Left lung (tissue), 14 donors: ENCODE measurements at places on chromosomes 4 and X.

GRCh38 chr4:150032541-150032940 lies 45.7 kb upstream of the DCLK2 start:
- no peak for DNase-seq

- DNase-seq = peak; percentile 58
These were observed 35.4 kb upstream of the SORCS2 start for GRCh38 chr4:7156761-7157488.

DNA sequence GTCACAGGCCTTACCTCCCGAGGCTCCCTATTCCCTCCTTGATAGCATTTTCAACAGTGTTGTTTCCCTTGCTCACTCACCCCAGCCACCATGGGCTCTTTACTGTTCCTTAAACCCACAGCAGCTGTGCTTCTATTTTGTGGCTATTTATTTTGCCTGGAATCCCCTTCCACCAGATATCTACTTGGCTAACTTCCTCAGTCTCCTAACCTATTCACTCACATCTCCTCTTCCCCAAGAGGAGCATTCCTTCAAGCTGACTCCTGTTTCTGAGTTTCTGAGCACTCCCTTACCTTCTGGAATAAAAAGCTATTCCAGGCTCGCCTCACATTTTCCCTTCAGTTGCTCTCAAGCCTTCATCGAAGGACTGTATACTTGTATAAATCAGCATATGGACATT lies 50.5 kb downstream of the CXCL1 start:
- DNase-seq = no peak

DNA sequence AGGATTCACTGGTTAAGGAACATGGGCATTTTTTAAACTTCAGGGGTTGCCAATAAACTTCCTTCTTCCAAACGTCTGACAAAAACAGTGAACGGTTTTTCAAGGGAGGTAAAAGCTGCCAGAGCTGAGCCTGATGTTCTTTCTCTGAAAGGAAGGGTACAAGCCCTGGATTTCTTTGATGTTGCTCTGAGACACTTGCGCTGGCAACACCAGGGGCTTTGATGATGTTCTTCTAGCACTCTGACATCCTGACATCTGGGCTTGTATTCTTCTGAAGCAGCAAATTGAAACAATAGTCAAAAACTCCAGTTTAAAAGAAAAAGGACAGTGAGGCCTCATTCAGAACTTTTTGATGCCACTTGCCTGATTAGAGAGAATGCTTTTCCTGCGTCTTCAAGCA lies 11.8 kb downstream of the FTHL17 start:
- no peak for DNase-seq

GRCh38 chr4:7197910-7198309 lies 5.6 kb downstream of the SORCS2 start:
- no peak for DNase-seq

DNA sequence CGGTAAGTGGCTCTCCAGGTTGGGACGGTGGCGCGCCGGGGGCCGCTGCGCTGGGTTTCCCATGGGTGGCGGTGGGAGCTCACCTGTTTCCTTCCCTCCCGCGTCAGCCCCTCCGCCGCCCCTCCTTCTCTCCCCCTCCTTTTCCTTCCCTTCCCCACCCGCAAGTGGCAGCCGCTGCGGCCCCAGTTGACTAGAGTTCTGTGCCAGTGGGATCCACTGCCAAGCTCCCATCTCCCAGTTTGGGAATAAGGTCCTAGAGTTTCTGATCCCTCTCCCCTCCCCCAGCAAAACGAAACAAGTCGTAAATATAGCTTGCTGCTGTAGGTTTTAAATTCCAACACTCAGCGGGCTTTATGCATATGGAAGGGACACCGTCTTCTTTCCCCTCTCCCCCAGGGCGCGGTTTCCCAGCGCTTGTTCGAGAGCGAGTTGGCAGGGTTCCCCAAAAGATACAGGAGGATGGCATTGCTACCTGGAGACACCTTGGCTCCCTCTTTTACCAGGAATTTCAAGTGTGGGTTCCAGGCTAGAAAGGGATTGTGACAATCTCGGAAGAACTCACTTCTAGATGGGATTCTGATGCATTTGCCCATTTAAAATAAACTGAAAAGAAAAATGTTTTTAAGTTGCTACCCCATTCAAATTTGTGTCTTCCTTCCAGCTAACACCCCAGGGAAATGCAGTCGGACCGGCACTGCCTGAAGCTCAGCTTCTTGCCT lies 1.2 kb downstream of the TLL1 start:
- DNase-seq = peak; percentile 74

DNA sequence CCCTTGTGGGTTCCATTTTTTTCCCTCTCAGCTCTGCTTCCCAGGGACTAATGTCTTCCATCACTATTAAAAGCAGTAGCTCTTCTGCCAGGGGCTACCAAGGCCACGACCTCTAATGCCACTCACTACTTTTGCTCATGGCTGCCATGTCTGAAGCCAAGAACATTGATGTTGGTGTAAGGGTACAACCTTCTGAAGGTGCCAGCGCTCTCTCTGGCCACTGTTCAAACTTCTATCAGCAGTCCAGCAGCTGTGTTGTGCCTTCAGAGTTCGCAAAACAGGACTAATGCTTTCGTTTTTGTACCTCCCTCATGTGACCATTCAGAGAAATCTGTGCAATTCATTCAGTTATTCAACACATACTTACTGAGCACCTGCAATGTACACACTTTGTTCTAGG lies 121.5 kb upstream of the ENPEP start:
- DNase-seq = no peak

DNA sequence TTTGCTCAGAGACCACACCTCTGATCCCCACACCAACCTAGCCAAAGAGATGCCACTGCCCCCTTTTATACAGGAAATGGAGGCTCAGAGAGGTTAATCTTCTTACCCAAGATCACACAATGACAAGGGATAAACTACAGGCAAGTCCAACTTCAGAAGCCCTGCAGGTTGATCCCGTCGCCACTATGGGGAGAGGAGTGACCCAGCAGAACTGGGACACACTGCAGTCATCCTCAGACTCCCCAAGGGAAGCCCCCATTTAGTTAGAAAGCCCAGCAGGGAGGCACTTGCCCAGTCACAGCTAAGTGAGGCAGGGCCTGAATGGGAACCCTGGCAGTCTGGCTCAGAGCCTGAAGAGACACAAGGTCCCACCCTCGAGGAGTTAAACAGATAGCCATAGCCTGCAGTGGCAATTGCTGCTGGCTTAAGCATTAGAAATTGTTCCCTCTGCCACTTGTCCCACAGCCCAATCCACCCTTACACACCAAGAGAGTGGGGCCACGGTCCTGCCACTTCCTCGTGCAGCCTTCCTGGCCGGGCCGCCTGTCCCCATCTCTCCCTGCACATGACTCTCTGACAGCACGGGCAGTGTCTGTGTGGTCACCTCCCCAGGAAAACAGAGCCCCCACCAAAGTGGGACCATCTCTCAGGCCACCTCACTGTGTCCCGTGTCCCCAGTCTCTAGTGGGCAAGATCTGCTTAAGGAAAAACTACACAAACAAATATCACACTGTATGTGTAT lies 2.7 kb downstream of the JAKMIP1 start:
- no peak for DNase-seq

GRCh38 chrX:72461766-72462165 lies 110.9 kb downstream of the HDAC8 start:
- no peak for DNase-seq

DNA sequence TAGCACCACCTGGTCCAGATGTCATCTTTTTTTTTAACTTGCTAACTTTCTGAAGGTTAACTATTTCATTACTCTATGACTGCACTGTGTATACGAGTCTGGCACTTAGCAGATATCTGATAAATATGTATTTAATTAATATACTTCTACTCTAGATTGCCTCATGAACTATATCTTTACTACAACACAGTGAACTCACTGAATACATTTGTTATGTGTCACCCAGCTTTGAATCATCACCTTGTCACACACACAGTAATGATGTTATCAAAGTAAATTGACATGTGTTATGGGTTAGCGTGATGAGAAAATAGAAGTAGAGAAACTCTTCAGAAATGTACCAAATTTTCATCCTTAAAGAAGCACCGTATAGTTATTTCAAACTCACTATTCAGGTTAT lies 419.3 kb upstream of the ADGRL3 start:
- DNase-seq = no peak

DNA sequence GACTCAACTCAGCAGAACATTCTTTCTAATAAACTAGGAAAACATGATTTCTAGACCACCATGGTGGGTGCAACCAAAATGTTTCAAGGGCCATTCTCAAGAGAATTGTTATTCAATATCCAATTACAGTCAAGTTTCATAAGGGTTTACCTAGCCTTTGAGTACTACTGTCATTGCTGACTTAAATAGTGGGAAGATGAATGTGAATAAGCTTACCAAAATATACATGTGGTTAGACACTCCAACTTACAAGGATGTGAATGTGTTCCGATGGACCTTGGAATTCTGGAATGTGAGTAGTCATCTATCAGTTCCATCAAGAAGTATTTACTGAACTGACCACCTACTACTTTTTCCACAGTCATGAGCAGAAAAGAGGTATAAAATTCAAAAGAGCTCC lies 16.9 kb downstream of the SH3RF1 start:
- no peak for DNase-seq

DNA sequence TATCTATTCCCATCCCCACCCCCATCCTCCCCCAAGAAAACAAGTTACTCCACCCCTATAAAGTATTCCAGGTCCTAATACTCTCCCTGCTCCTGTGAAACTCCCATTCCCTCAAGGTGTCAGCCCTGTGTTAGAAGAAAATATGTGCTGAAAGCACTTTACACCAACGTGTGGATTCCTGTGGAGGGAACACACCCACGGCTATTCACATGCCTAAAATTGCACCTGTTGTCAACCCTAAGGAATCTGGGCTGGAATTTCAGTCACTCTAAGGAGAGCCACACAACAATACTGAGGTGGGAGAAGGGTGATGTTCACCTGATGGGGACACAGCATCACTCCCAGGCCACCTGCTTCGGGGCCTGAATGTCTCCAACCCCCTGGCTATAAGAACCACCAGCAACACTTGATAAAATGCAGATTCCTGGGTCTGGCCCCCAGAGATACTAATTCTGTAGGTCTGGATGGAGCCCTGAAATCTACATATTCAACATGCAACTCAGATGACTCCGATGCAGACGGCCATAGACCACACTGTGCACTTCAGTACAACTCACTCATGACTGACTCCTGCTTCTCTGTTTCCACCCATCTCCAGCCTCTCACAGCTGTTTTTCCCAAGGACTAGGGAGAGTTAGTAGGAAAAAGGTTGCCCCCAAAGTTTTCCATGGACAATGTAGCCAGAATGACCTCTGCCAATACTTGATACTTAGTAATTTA lies 15.8 kb downstream of the SCD5 start:
- no peak for DNase-seq

DNA sequence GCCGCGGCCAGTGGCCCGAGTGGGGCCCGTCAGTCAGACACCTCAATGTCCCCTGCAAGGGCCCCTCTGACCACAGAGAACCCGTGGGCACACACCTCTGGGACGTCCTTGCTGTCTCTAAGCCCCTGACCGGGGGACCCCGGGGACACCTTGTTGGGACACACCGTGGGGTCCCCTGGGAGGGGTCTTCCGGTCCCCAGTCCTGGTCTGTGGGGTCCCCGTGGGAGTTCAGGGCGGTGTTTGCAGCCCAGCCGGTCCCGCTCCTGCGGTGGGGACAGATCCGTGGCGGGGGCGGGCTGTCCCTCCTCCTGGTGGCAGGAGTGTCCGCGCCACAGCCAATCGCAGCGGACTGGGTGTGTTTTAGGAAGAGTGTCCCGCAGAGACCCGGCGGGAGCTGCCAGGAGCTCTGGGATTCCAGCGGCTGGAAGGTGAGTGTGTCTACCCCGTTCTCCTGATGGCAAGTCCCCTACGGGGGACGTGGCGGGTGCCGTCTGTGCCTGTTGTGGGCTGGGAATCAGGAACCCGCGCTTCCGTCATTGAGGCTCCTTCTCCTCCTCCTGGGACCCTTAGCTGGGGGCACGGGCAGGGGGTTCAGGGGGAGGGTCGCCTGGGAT lies 5.1 kb upstream of the PLCXD1 start:
- peak; percentile 86 for DNase-seq

DNA sequence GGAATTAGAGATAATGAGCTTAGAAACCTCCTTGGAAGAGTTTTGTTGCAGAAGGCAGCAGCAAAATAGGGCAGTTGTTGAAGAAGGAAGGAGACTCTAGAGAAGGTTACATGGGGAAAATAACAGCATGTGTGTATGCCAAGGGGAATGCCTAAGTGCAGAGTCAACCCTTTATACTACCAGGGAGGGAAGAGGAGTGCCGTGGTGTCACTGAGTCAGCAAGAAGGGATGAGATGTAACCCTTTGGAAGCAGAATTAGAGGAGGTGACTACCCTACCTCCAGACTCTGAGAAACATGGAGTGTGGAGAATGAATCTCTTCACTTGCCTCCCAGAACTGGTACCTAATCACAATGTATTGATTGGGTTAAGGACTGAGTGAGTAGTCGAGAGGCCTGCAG lies 6.7 kb upstream of the GABRE start:
- DNase-seq = no peak

GRCh38 chr4:166091146-166091545 lies 218.1 kb downstream of the TLL1 start:
- no peak for DNase-seq

- DNase-seq = no peak
These were observed 118.2 kb downstream of the NAF1 start for GRCh38 chr4:163048447-163048846.

- no peak for DNase-seq
These were observed 18.5 kb upstream of the RBPJ start for GRCh38 chr4:26302031-26302899.

DNA sequence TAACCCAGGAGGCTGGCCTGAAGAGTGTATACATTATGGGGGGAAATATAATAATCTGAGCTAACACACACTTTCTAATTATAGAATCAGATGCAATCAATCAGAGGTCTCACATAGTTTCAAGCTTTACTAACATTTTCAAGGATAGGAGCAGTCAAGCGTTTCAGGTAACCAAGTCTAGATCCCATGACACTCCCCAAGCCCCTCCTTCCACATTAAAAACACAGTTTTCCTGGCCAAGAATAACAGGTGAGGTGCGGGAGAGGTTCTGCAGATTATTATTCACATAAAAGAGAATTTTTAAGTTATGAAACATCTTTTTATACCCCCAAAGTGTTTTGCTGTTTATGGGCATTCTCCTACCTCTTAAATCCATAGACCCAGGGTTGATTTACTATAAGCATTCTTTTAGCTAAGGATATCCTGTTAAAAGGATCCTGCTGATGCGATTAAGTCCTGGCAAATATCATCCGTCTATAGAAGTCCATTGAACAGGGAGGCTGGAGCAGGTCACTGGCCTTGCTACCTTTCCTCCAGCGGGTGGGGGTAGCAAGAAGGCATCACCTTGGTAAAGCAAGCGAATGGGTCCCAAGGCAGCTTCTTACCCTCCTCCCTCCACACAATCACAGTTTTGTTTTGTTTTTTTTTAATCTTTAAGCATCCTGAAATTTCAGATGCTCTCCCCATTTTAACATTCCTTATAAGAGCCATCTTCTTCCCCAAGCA lies 104.7 kb upstream of the GPM6A start:
- no peak for DNase-seq

GRCh38 chr4:75058486-75058885 lies 125.6 kb downstream of the PARM1 start:
- no peak for DNase-seq

- peak; percentile 45 for DNase-seq
These were observed 6.3 kb downstream of the MXD4 start for GRCh38 chr4:2255501-2256155.
